Activated T-helper 1 cell treated with Interleukin-2 at 50 U/mL for 16 hours (primary cell): ENCODE measurements at places on chromosomes 2 and 18.

- DNase-seq, result no peak
Measured at GRCh38 chr2:56337342-56337741, 153.6 kb downstream of the CCDC85A start.

DNA sequence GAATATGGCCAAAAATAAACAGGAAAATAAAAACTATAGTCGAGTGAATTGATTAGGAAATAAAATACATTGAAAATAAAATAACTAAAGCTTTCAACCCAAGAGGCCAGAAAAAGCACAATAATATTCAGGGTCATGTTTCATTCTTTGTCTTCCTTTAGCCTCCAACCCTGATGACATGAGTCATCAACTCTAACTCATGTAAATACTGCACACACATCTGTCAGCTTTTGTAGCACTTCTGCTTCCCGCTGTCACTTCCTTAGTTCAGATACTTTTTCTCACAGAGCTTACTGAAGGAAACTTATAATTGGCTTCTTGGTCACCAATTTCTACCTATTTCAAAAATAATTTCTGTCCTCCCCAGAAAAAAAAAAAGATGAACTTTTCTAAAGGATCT lies 112.8 kb downstream of the UPP2 start:
- no peak for DNase-seq

- DNase-seq, result no peak
Measured at GRCh38 chr18:63421514-63421913, 762 bp downstream of the VPS4B start.

DNA sequence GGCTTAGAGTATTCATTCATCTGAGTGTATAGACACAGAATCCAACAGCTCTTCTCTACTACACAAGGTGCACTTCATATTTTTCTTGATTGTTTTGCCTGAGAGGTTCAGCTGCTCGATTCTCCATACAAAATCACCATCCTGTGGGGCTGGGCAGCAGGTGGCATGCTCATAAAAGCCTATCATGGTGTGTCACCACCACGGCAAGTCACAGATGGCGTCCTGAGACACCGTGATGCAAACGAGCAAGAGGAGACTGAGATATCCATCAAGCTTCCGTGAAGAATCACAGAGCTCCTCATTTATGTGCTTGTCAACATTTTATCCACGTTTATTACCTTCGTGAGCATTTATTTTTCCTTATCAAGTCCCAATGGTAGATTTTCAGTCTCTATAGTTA lies 22.4 kb upstream of the NRP2 start:
- no peak for DNase-seq

GRCh38 chr2:113200736-113201490 lies 27.1 kb downstream of the PSD4 start:
- DNase-seq, result no peak

DNA sequence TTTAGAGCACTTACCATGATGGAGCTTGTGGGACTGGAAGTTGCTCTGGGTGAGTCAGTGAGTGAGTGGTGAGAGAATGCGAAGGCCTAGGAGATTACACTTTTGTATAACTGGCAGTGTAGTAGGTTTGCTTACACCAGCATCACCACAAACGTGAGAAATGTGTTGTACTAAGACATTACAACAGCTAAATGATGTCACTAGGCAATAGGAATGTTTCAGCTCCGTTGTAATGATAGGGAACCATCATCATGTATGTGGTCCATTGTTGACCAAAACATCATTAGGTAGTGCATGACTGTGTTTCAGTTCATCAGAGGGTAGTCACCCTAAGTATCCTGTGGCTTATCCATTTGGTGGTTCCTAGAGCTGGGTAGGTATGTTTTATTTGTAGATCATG lies 11.9 kb downstream of the ZNF407 start:
- DNase-seq, result no peak

DNA sequence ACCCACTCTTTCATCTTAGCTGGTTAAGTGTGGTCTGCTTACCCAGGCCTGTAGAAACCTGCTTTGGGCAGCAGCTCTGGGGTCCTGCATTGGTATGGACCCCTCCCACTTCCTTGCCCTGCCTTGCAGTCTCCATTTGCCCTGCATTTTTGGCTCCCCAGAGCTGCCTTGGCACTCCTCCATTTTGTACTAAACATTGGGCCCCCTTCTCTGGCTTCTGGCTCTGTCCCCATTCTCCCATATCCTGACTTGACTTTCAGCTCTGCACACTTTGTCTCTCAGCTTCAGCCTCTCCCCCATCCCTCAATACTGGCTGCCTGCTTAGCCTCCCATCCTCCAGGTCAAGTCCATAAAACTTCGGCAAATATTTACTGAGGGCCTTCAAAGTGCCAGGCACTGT lies 145.5 kb upstream of the PELI1 start:
- no peak for DNase-seq

DNA sequence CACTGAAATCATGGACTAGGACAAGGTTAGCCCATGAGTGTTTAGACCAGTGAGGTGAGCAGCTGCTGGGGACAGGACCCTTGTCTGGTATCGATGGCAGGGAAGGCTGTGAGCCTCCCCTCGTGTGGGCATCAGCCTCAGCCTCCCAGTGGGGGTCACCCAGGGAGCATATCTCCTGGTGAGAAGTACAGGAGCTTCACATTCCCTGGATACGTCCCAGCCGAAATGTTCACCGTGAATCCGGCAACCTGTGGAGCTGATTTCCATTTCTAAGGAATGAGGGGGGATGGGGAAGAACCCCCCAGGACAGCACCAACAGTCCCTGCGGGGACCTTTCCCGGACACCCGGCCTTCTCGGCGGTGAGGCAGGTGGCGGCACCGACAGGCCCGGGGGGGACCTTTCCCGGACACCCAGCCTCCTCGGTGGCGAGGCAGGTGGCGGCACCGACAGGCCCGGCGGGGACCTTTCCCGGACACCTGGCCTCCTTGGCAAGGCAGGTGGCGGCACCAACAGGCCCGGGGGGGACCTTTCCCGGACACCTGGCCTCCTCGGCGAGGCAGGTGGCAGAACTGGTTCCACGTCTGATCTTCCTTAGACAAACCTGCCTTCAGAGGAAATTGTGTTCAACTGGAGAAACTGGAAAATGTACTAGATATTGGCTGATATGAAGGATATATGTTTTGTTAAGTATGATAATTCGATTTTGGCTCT lies 21.2 kb downstream of the RTP5 start:
- no peak for DNase-seq

DNA sequence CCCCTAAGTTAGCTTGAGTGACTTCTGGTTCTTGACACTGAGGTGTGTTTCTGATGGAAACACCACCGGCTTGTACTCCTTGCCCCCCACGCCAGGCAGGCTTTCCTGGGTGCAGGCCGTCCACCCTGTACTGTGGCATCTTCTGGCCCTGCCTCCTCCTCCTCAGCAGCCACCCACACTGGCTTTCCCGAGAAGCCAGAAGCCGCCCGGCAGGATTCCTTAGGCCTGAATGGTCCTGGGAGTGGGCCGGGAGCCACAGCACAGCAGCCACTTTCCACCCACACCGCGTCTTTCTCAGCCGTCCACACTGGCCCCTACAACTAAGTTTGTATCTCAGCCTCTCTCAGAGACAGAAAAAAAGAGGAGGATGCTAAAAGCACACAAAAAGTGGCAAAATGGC lies 2.1 kb upstream of the HSBP1L1 start:
- no peak for DNase-seq

DNA sequence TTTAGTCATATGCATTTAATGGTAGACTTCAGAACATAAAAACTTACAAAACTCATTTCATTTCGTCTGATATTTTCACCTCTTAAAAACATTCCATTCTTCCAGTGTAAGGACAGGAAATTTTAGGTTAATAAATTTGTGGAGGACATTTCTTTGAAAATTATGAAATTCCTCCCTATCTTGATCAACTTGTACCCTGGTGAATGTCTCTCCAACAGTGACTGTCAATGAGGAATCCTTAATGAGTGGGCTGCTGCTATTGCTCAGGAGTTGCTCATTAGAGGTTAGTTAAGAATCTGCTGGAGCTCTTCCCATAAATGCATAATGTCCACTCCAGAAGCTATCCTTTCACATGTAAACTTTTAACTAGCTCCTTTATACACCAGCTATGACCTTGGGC lies 69.1 kb downstream of the LRP1B start:
- no peak for DNase-seq

GRCh38 chr18:6414723-6415417 lies at the start of gene L3MBTL4:
L3MBTL4 (minus strand) TSS chr18:6414911; CDS start chr18:6311625, 103,286 bp downstream.
- DNase-seq, result no peak

DNA sequence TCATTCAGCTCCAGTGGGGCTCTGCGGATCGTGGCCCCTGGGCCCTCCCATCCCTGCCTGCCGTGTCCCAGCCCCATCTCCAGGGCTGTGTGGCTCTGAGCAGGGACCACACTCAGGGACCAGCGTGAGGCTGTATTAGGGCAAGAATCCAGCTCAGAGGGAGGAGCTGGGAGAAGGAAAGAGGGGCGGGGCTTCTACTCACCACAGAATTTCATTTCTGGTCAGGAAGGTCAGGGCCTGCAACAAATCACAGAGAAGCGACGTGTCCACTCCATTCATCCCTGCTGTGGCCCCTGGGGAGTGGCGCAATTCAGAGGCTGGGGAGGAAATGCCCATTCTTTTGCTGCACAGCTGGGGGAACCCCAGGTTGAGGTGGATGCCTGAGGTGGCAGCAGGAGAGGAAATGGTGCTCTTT lies 828 bp downstream of the CIB4 start:
- no peak for DNase-seq

GRCh38 chr2:7040547-7040946 lies 123.3 kb downstream of the RNF144A start:
- DNase-seq, result no peak

DNA sequence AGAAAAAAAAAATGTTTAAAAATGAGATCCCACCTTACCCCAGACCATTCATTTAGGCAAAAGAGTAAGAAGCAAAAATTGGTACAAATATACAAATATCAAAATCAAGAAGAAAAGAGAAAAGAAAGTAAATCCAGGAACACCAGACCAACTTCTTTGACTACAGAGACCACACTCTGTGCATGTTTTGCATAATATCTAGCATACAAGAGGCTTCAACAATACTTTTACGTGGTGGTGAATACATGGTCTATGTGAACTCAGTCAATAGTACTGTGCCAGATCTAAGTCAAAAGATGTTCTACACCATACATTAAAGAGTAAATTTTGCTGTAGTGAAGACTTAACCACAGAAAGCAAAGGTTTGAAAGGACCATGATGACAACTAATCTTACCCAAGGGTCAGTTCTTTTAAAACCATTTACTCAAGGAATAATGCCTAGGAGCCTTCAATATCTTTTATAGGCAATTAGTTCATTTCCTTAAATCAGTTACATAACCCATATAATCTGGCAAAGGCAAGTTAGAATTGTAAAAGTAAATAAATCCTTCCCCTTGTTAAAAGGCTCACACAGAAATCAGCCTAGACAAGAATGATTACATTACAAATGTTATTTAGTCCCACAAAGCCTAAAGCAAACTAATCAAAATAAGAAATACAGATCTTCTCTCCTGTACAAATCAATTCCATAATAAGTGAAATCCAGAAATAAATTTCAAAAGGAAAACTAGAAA lies 115.2 kb downstream of the EXOC6B start:
- no peak for DNase-seq

- no peak for DNase-seq
Measured at GRCh38 chr2:7102826-7103225, 185.6 kb downstream of the RNF144A start.

DNA sequence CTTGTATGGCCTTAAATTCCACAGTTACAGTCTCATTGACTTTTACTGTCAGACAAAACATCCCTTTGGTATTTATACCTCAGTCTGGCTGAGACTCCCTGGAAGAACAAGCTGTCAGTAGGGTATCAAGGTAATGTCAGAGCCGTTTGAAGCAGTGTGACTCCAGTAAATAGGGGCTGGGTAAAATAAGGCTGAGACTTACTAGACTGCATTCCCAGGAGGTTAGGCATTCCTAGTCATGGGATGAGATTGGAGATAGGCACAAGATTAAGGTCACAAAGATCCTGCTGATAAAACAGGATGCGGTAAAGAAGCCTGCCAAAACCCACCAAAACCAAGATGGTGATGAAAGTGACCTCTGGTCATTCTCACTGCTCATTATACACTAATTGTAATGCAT lies 219.5 kb upstream of the SKOR2 start:
- no peak for DNase-seq

GRCh38 chr2:98952966-98953365 lies 16.9 kb upstream of the CRACDL start:
- DNase-seq, result no peak

- no peak for DNase-seq
Measured at GRCh38 chr18:45527891-45528290, 87.4 kb upstream of the SLC14A2 start.

DNA sequence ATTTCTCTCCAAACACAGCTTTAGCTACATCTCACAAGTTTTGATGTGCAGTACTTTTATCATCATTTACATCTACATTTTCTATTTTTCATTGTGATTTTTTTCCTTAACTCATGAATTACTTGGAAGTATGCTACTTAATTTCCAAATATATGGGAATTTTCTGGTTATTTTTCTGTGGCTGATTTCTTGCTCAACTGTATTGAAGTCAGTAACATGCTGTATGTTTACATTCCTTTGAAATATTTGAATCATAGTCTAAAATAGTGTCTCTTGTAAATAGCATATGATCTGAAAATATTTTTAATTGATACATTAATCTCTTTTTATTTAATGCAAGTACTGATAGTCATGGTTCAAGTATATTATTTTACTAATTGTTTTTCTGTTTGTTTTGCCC lies 26.0 kb upstream of the GALNT5 start:
- DNase-seq, result no peak

DNA sequence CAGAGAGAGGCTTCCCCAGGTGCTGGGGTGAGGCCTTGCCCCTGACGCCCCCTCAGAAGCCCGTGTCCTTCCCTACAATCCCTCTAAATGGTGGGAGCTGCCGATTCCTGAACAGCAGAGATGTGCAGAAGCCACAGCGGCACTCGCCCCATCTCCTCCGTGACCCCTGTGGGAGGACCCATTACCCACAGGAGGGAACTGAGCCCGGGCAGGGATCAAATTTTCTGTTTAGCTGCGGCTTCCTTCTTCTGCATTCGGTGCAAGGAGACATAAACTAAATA lies 181.2 kb upstream of the RAB6C start:
- DNase-seq, result no peak

GRCh38 chr2:44168681-44169154 lies at the start of gene PPM1B:
PPM1B (plus strand) TSS chr2:44168875; CDS start chr2:44201200, 32,325 bp downstream.
- peak; percentile 99 for DNase-seq

- DNase-seq, result no peak
Measured at GRCh38 chr2:145743011-145743410, 1223.1 kb upstream of the ZEB2 start.

- no peak for DNase-seq
Measured at GRCh38 chr2:211358504-211358903, 802.1 kb downstream of the CPS1 start.

GRCh38 chr2:141641462-141641861 lies 489.4 kb downstream of the LRP1B start:
- DNase-seq, result no peak

GRCh38 chr18:23226930-23227725 lies 91.8 kb downstream of the CABLES1 start:
- no peak for DNase-seq

GRCh38 chr2:45102141-45102540 lies 92.9 kb upstream of the SIX2 start:
- DNase-seq, result no peak

GRCh38 chr2:20224164-20224715 lies 690 bp downstream of the SDC1 start:
- no peak for DNase-seq
